ENCODE measurements at places on chromosomes 6 and 20. TPM values are rescaled to one million over a fixed set of nuclear protein-coding genes. Genes with fewer than 3 reads are reported as not detected.

OSBPL2 gene
- total RNA-seq = 57.4 TPM

SH3BGRL2 gene
- total RNA-seq = 49.1 TPM

RIMS1 gene
- 5.5 TPM for total RNA-seq

FUT9 gene
- total RNA-seq = 1.5 TPM

ILRUN gene
- total RNA-seq = 55.2 TPM

SLA2 gene
- 0.77 TPM for total RNA-seq

BNIP5 gene
- 0.10 TPM for total RNA-seq

EBF4 gene
- 63.8 TPM for total RNA-seq

SIRPB1 gene
- 0.96 TPM for total RNA-seq

BFSP1 gene
- 4.8 TPM for total RNA-seq

DNA sequence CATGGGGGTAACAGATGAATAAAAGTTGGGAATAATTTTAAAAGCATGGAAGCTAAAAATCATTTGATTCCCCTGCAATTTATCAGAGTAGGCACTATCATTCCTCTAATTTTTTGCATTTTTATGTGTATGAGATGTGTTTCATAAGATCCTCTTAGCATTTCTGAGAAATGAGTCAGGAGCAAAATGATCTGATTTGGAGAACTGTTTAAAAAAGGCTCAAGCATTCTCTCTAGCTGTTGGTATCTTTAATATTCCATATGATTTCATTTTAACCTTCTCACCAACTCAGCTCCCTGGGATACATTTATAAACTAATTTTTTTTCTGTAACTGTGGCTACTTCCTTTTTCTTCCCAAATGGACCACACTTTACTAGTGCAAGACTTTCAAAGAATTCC, 60.9 kb downstream of the MCHR2 start:
- DNase-seq = no peak

- no peak for DNase-seq
Measured at GRCh38 chr6:113672491-113673149, 184.5 kb upstream of the MARCKS start.

- no peak for DNase-seq
Measured at GRCh38 chr6:119012521-119012920, 65.9 kb downstream of the FAM184A start.

GRCh38 chr6:21742238-21742660, 148.7 kb downstream of the SOX4 start:
- no peak for DNase-seq

- no peak for DNase-seq
Measured at GRCh38 chr6:151284548-151285017, 44.8 kb downstream of the AKAP12 start.

DNA sequence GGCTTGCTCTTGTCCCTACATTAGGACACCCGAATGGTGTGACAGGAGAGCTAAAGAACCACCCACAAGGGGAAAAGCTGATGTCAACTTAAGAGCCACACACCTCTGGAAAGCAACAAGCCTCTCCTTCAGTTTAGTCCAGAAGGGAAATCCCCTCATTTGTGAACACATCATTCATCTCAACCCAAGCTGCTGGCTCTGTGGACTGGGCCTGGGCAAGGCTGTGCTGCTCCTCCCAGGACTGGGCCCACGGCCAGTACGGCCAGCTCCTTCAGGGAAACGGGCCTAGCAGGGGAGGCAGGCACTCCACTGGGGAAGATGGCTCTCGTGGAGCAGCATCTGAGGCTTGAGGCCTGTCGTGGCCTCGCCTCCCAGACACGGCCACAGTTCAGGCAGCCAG, 12.8 kb upstream of the SLC4A11 start:
- no peak for DNase-seq

- no peak for DNase-seq
Measured at GRCh38 chr20:41577129-41578009, 40.8 kb downstream of the CHD6 start.

- no peak for DNase-seq
Measured at GRCh38 chr6:163389354-163389753, 25.2 kb upstream of the QKI start.

DNA sequence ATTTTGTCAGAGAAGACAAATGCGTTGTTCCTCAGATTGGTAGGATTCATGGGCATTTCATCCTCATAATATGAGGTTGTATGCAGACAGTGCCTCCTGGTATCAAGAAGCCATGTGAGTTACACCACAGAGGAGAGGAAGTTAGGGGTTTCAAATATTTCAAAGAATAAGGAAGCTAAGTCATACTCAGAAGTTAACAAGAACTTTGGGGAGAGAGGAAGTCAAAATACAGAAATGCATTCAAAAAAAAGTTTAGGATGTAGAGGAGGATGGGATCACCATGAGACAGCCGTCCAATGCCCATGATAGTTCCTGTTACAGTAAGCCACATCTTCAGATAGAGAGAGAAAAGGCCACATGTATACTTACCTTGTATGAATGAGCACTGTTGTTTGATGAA, 22.3 kb downstream of the HLA-DOB start:
- DNase-seq = no peak

DNA sequence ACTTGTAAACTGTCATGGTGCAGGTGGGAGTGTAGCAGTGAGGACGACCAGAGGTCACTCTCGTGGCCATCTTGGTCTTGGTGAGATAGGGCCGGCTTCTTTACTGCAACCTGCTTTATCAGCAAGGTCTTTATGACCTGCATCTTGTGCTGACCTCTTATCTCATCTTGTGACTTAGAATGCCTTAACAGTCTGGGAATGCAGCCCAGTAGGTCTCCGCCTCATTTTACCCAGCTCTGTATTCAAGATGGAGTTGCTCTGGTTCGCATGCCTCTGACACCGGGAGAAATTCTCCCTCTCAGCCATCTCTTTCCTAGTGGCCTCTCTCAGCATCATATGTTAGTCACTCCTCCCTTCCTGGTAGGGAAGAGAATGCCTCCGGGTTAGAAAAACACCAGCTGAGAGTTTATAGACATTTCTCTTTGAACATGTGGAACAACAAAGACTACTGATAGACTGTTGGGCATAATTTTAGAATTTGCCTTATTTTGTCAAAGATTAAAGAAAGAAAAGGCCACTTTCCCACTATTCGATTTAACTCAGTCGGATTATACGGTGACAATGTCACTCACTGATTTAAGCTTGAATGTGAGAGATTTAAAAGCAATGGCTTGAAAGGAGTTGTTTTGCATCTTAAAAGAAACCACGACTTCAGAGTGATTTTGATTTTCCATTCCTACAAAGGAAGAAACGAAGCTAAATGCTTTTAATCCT, 67.9 kb upstream of the SNX9 start:
- DNase-seq = no peak

GRCh38 chr6:169321546-169321945, 67.9 kb upstream of the THBS2 start:
- DNase-seq = no peak

- DNase-seq = no peak
Measured at GRCh38 chr20:40754339-40754943, 65.4 kb upstream of the MAFB start.

DNA sequence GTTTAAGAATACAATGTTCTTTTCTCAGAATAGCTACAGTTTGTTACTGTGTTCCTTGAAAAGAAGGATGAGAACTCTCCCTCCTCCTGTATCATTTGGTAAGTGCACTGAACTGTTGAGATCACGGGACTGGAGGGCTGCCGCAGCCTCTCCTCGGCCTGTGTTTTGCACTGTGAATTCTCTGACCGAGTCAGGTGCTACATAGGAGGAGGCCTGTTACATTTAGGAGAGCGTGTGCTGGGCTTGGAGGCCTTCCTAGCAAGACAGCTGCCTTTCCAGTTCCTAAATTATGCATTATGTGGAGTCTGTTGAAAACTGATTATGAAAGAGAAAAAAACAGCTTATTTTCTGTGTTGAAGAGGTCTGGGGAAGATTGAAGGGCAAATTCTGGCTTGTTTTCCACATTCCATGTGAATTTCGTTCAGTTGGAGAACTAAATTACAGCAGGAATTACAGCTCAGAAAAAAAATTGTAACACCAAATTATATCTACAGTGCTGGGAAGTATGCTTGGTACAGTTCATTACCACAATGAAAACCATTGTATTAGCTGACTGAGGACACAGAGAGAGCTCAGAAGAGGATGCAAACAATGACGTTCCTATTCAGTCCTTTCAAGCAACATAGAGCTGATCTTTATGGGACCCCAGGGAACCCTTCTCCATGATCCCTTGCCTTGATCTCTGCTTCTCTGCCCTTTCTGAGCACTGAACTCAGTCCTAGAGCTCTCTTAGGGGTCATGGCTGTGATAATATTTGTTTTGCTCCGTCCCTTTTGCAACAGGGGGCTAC, 2.8 kb downstream of the TMC2 start:
- no peak for DNase-seq

DNA sequence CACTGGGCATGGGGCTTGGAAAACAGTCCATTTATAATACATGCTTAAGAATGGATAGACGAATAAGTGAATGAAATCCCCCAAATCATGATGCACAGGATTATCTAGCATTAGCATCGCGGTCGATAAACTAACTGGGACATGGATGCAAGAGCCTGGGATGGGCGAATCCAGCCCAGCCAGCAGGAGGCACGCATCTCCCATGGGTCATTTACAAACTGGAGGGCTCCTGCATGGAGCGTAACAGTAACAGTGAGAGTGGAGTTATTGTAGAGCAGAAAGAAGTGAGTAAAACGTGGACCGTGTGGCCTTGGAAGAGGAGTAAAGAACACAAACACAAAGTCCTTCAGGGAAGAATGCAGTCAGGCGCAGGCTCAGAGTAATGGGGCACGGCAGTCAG, 136.5 kb downstream of the AGPAT4 start:
- DNase-seq = no peak

GRCh38 chr6:160523223-160523622, 140.9 kb downstream of the LPA start:
- no peak for DNase-seq

- no peak for DNase-seq
Measured at GRCh38 chr6:121649951-121650350, 214.5 kb downstream of the GJA1 start.

GRCh38 chr20:44071057-44071456, 115.9 kb downstream of the JPH2 start:
- DNase-seq = no peak

Measured in progenitor cell of endocrine pancreas (in vitro differentiated cells).